Cortex of kidney (tissue), 1 donor: ENCODE measurements at places on chromosomes 5 and 9.

- DNase-seq, result no peak
Measured at GRCh38 chr5:123129811-123130210, 40.8 kb downstream of the PRDM6 start.

DNA sequence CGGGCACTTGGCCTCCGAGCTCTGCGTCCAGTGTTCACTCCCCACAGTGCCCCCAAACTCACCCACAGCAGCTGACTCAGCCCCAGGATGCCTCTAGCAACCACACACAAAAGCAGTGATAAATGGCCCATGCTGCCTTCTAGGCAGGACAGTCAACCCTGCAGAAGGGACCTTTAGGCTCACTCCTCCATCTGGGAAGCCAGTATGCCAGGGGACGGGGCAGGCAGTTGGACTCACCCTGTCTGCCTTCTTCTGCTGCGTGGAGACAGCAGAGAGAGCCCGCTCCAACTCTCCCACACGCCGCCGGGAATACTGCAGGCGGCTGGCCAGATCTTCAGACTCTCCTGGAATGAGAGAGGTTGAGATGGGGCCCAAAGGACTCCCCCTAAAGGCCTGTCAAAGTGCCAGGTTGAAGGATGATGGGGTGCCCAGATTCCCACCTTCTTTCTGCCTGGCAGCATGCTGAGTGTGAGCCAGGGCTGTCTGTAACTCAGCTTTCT, 10.4 kb downstream of the GOLGA2 start:
- DNase-seq, result no peak

DNA sequence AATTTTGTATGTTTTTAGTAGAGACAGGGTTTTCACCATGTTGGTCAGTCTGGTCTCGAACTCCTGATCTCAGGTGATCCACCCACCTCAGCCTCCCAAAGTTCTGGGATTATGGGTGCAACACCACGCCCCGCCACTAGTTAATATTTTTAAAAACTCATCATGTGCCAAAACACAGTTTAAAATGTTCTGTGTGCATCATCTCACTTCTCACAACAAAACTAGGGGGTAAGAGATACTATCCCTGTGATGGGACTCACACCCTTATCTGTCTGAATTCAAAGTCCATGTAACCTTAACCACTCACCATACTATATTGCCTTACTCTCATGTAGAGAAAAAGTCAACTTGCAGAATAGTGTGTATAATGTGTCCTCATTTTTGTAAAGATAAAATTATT, 2.6 kb downstream of the PKD2L2 start:
- no peak for DNase-seq

GRCh38 chr5:173308226-173308625, 20.0 kb downstream of the STC2 start:
- no peak for DNase-seq

- no peak for DNase-seq
Measured at GRCh38 chr9:76109953-76110352, 219.5 kb downstream of the PCSK5 start.

DNA sequence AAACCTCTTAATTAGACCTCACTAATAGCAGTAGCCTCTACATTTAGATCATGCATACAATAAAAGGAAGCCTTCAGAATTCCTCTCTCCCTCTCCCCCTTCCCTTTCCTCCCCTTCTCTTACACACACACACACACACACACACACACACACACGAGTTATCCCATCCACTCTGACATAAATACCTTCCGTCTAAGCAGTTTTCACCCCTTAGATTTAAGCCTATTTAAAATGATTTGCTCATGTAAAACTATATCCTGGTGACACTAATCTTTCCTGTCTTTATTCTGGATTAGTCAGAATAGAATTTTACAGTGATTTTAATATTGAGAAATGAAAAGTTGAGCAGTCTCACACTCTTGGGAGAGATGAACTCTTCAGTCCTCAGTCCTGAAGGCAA, 35.0 kb downstream of the PRELID2 start:
- no peak for DNase-seq

DNA sequence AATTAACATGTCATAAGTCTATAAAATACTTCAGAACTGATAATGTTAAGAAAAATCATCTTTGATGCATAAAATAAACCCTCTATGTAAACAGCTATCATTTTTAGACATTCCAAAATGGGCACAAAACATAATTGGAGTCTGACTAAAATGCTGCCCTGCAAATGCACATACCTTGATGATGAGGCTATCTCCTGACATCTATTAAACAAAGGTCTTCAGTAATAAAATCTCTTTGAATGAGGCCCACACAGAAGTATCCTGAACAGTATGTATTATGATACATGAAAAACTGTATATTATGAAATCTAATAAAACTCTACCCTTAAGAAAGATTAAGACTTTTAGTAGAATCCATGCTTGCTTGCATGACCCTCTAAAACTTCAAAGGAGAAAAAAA, 66.1 kb downstream of the FBXL17 start:
- no peak for DNase-seq

- DNase-seq, result no peak
Measured at GRCh38 chr9:71608825-71609447, 159.4 kb downstream of the CEMIP2 start.

GRCh38 chr5:96244696-96245095, 188.4 kb downstream of the PCSK1 start:
- no peak for DNase-seq

DNA sequence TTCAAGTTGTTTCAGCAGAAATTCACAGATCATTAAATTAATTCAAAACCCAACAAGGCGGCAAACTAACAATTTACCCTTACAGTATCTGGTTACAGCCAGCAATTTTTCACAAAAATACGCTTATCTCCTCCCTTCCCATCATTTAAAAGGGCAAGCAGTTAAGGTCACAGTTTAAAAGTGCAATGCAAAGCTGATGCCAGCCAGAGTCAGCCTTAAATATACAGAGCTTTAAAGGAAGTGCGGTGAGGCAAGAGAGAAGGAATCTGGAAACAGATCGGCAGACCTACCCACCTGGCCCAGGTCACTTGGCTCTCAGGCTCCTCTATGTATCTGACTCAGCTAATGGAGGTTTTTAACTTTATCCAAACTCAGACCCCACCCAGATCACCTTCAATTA, 31.0 kb downstream of the EPB41L4A start:
- DNase-seq, result no peak

DNA sequence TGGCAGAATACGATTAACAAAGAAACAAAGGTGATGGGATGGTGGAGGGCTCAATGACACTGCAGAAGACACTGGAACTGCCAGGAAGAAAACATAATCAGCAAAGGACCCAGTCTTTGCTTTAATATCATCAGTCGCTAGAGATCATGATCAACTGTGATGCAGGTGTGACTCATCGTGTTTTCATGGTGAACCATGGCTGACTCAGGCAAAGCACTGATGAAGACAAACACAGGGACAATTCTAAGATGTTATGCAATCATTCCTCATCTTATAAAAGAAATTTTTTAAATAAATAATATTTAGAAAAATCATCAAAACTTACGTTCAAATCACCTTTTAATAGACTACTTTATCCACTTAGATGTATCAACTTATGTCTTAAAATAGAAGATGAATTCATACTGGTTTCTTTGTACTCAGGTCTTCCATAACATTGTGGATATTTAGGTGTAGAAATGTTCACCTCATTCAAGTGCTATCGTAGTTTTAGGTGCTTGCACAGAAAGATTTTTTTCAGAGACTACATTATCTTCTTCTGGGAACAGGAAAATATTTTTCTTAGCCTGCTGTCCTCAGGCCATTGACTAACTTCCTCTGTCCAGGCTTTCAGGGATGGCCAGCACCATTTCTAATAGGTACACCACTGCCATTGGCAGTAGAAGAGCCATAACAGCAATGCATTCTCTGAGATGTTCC, 673.4 kb upstream of the MEF2C start:
- DNase-seq, result no peak

DNA sequence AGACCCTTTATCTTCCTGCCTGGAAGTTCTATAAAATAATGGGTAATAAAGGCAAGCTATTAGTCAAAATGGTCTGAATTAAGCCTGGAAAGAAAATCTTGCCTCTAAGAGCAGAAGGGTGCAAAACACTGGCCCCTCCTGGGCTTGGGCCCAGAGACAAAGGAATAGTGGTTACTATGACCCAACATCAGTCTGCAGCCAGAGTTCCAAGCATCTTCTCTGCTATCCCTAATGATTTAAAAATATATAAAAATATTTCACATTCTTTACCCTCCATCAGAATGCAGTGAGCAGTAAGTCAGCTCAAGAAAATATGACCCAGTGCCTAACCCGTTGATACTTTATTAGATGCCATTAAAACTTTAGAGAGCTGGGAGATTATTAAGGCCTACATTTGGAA, 14.7 kb downstream of the TNFAIP8 start:
- DNase-seq, result no peak

GRCh38 chr5:124655921-124656511, 90.4 kb downstream of the ZNF608 start:
- no peak for DNase-seq
